ENCODE measurements at places on chromosomes 7 and 10. TPM values are rescaled to one million over a fixed set of nuclear protein-coding genes. Genes with fewer than 3 reads are reported as not detected.

Gene C1QL3
- not detected for total RNA-seq

GRCh38 chr10:2817940-2818636 is 249.3 kb upstream of the PFKP start:
- no peak for DNase-seq
- no peaks in the 10 kb centered on the region for H3K36me3 ChIP-seq
- H3K4me3 ChIP-seq, result no peak overlapping the region
- no peaks in the 10 kb centered on the region for H3K4me1 ChIP-seq
- no peaks in the 10 kb centered on the region for H3K27me3 ChIP-seq

Gene CHRM2
- 1.7 TPM for total RNA-seq

DNA sequence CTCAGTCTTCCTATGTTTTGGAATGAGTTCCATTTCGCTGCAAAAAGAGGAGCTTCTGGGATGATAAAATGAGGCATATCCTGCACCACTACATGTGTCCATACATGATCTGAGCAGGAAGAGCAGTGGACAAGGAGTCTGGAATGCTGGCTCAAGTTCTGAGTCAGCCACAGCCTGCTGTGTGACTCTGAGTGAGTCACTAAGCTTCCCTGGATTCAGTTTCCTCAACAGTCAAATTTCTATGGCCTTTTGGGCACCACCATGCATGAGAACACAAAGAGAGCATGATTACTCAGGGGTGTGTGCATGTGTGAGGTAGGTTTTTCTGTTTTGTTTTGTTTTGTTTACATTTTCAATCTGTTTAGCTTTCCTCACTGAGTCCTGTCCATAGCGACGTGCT is 254.6 kb downstream of the ANKRD30A start:
- H3K27ac ChIP-seq, result no peak overlapping the region
- no peaks in the 10 kb centered on the region for H3K36me3 ChIP-seq
- DNase-seq, result no peak
- no peaks in the 10 kb centered on the region for H3K27me3 ChIP-seq

DNA sequence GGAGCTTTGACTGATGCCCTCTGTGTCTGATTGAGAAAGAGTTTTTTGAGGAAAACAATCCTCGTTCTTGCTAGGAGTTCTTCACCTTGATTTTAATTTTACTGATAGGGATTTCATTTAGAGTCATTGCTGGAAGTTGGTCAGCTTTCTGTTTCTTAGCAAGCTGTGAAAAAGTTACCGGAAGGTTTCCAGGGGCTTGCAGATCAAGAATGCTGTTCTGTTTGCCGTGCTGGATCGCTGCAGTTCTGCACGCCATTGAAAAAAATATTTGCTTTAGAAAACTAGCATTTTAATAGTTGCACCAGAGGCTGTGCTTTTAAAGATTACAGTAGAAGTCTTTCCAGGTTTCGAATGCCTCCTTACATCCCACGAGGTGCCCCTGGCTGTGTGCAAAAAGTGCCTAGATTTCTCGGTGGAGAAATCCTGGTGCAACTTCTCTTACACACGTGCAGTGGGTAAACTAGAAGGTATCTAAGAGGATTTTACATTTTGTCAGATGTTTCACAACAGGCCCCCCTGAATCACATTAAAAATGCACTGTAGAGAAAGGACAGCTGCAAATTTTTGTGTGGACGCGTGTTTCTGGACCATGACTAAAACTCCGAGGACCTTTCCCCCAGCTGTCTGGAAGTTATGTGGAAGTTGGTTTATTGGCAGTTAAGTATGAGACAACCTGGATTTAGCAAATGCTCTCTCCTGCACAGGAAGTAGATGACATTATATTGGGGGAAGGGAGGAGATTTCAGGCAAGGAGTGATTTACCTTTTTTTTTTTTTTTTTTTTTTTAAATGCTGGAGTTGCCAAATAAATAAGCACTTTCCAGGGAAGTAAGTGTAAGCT is 5.8 kb downstream of the TCF7L2 start:
- H3K36me3 ChIP-seq, result peaks cover 23% of the 10 kb centered on the region
- peak; percentile 77 for DNase-seq
- H3K27me3 ChIP-seq, result no peaks in the 10 kb centered on the region
- H3K27ac ChIP-seq, result peak overlapping the region; percentile 89
- peaks cover 74% of the 10 kb centered on the region for H3K4me1 ChIP-seq

Gene CALN1
- total RNA-seq, result not detected

Gene PLAC9
- 5.9 TPM for total RNA-seq

Gene HMX2
- total RNA-seq, result not detected

Measured in HFFc6 (cell line).